ENCODE measurements at places on chromosomes 12 and 14.
A peak's percentile ranks its signal among the peaks of the same experiment; 100 is the strongest.

GRCh38 chr14:104438166-104438887, 141.2 kb upstream of the C14orf180 start:
- DNase-seq = peak; percentile 36

GRCh38 chr12:64687816-64688215, 71.4 kb downstream of the GNS start:
- no peak for DNase-seq

DNA sequence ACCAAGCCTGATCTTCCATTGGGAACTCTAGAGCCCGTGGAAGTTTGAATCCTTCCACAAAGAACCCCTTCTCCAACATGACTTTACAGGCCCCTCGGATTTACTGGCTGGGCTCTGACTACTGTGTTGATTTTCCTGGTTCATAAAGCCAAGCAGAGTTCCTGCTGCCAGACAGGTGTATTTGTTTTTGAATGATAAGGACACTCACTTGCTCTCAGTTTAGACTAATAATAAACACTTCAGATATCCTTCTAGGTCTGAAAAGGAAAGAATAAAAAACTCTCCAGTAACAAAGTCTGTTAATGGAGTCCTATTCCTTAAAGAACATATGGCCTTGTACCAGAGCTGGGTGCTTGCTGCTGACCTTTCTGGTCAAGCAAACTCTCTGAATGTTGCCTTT, 31.0 kb downstream of the SIX1 start:
- no peak for DNase-seq

- DNase-seq = no peak
Observed at GRCh38 chr12:106267535-106267934, 19.7 kb upstream of the CKAP4 start.

DNA sequence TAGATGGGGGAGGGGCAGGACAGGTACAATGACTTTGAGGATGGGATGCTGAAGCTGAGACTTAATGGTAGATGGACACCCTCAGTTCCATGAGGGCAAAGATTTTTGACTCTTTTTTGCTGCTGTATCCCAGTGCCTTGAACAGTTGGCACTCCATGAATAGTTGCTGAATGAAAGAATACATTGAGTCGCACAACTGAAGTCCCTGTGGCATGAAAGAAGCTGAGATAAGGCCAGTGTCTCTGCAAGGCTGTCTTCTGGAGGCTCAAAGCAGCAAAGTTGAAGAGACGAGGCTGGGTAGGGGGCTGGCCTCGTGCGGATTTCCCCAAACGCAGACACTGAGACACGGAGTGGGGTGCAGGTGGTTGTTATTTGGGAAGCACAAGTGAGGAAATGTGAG, 179.3 kb downstream of the ADCK1 start:
- DNase-seq = no peak

DNA sequence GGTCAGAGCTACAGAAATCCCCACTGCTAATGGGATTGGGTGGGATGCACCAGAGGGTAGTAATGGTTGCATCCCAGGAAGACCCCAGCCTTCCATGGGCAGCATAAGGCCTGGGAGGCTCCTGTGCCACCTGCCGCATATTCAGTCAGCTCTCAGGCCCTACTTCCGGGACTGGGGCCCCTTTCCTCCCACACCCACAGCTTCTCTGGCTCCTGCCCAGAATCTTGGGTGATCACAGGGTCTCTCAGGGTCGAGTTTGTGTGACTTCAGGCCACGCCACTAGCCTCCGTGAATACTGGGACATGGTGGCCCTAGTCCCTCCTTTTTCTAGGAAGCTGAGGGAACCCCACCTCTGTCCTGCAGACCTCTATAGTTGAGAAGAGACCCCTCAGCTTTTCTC, 66.8 kb upstream of the RIN3 start:
- no peak for DNase-seq

DNA sequence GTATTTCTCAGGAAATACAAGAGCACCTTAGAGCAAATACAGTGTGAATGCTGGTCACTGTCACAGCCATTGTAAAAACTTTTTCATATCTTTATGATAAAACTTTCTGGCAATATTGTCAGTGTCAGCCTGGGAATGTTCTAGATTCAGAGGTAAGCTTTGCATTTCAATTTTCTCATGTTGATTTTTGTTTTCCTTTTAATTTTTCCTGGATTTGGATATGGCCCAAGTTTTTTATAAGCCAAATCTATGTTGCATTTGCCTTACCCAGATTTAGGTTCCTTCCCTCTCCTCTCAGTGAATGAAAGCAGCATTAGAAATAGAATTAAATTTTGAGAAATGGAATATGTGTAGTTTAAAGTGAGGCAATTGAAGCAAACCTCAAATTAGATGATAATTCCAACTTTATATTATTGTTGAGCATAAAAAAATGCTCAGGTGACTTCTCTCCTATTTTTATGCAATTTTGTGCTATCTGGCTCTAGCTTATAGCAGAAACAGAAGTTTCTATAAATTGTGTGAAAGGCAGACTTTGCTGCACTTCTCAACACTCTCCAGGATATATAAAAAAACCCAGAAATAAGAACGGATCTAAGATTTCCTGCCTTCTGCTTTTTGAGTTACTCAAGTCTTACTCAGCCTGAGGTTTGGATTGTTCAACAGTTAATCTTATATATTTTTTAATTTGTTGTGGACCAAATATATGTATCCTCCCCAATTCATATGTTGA, 368.2 kb upstream of the PRICKLE1 start:
- no peak for DNase-seq

GRCh38 chr12:103705927-103706326, 118.9 kb downstream of the STAB2 start:
- no peak for DNase-seq

GRCh38 chr14:99230208-99231151, 41.5 kb downstream of the BCL11B start:
- no peak for DNase-seq

GRCh38 chr12:77940567-77940966, 109.9 kb downstream of the NAV3 start:
- DNase-seq = no peak

DNA sequence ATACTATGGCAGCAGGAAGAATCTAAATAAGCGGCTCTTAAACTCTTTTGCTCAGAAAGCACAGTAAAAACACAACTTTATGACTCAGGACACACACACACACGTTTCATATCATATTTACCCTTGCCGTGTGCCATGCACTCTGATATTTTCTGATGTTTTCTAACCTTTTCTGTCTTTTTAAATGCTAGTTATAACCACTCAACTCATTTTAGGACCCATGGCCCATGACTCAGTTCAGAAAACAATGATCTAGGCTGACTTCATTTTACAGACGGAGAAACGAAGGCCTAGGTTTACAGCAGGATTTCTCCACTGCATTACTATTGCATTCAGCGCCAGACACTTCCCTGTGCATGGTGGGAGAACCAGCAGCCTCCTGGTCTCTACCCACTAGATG, 9.1 kb downstream of the VWF start:
- no peak for DNase-seq

GRCh38 chr12:32566663-32567295, 112.3 kb upstream of the DNM1L start:
- no peak for DNase-seq

DNA sequence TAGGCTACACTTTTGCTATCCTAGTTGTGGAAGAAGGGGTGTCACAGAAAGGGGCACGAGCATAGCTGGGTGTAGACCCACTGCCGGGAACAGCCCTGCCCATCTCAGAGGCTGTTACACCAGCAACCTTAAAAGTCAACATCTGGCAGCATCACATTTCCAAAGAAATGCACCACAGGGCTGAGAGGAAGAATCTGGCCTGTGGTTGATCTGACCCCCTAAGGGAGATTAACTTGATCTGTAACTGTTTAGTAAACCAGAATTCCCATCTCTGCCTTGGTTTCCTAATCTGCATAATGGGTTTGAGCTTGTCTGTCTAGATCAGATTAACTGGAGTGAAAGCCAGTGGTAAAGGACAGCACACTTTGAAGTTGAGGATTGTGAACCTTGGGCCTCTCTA, 1.3 kb downstream of the LRP1-AS start:
- no peak for DNase-seq

- no peak for DNase-seq
Observed at GRCh38 chr12:77742631-77743030, 88.1 kb upstream of the NAV3 start.

DNA sequence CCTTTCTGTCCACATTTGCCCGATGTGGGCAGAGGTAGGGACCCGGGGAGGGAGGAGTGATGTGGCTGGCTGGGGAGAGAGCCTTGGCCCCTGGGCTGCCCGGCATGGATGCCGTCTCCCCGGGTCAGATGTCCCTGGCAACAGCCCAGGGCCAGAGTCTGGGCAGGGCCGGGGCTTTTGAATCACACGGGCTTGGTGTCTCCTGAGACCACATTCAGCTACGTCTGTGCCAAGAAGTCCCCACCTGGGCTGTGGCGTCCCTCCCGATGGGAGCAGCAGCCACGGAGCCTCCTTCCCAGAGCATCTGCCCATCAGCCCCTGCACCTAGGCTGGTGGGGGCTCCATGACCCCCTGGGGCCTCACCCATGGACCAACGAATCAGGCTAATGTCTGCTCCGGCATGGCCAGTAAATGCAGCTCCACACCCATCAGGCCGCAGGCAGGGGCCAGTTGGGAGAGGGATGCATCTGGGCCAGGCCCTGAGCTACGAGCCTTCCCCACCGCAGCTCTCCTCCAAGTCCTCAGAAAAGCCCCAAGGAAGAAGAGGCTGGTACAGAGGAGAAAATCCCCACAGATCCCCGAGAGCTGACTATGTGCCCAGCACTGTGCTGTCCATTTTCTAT, 109.4 kb downstream of the RFLNA start:
- no peak for DNase-seq

DNA sequence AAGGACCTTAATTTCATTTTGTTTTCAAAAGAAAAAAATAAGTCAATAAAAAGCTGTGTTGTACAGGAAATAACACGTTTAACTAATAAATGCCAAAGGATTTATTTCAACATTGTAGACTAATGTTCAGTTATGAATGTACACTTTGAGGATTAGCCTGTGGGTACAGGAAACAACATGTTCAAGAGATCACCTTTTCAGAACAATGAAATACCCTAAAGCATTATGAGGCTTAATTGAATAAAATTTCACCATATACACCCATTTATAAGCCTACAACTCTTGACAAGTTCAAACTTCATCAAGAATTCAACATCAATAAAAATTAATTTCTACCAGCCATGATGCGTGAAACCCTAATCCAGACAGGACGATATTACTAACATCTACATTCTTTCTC, 56.6 kb upstream of the SLC6A15 start:
- DNase-seq = no peak

DNA sequence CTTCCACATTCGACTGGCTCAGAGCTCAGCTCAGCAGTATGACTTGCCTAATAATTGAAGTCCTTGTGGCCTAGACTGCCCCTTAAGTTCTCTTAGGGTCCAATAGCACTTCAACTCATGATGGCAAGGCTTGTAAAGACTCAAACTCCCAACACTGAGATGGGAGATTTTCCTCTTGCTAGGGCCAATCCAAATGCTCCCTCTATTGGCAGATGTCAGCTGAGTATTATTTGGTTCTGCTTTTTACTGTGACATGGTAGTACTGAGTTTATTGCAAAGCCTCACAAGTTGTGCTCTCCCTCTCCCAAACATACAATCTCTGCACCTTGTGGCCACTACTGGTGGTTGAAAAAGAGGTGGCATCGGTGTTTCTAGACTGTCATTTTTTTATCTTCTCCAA, 164.2 kb downstream of the ALG10 start:
- DNase-seq = no peak

DNA sequence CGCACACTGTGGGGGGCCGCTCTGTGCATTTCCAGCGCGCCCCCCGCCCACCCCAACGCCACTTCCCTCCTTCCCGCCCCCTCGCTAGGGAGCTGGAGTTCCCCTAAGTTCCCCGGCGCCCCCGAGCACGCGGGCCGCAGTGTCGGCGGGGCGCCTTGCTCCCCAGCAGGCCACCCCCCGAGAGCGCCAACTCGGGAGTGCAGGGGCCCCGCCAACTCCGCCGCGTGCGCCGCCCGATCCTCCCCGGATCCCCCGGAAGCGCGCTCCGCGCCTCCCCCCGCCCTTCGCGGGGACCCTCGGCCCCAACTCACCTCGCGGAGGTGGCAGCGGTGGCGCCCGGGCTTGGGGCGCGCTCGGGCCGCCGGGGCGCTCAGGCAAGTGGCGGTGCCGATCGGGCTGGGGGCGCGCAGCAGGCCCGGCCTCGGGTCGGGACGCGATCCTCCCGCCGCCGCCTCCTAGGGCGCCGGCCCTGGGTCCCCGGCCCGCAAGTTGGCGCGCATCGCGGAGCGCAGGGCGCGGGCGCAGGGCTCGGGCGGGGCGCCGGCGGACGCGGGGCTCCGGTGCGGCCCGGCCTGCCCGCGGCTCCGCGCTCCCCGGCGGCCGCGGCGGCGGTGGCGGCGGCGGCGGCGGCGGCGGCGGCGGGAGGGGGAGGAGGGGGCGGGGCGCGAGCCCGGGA, at the start of gene NCOR2:
Gene NCOR2, minus strand, starts transcription at position 616 of the 676 bp plus-strand sequence. CDS start 72,361 bp downstream, outside the sequence.
- no peak for DNase-seq

DNA sequence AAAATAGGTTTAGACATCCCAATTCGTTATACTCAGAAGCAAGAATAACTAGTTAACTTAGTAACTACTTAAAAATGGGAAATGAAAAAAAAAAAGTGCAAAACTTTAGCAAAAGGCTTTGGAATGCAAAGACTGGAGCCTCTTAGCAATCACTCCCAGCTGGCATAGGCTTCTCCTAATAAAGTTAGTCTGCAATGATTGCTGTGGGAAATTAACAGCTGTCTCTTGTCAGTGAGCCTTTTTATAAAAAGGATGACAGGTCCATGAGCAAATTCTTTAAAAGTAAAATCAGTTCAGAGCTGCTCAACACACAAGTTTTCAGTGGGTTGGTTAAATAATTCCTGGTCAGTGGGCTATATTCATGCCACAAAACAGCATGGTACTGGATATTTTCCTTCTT, 7.4 kb upstream of the SYCP3 start:
- no peak for DNase-seq

- DNase-seq = no peak
Observed at GRCh38 chr12:90630006-90630405, 325.0 kb downstream of the CCER1 start.

DNA sequence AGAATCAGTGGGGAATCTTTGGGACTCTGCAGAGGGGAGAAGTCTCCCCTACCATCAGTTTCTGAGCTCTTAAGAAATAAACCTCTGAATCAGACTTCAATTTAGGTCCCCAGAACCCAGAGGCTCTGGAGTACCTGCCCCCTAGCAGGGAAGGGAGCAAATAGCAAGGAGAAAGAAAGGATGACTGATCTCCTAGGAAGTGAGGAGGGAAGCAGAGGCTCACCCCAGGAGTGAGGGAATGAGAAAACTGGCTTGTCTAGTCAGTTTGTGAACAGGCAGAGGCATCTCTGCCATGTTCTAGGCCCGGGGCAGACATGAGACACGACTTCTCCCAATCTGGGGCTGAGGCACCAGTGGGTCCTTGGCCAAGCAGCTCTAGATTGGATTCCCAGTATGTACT, 24.3 kb upstream of the SMUG1 start:
- DNase-seq = no peak

DNA sequence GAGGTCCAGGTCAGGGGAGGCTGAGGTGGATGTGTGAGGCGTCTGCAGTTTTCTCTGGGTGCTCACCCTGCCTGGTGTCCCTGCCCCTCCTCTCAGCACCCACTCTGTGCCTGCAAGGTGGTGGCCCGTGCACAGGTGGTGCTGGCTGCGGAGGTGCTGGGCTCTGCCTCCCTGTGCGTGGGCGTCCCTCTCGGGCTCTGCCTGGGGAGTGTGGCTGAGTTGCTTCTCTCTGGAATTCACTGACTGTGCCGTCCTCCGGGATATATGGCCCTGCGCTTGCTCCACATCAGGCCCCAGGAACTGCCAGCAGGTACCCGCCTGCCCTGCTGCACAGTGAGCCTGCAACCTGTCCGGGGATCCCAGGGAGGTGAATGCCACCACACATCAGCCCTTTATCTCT, 379.1 kb downstream of the TMEM121 start:
- no peak for DNase-seq

Data from right atrium auricular region (tissue), 2 donors.